CD4-positive, alpha-beta T cell treated with Interleukin-4 for 1 hour (primary cell): ENCODE measurements at places on chromosomes 6 and 20.

DNA sequence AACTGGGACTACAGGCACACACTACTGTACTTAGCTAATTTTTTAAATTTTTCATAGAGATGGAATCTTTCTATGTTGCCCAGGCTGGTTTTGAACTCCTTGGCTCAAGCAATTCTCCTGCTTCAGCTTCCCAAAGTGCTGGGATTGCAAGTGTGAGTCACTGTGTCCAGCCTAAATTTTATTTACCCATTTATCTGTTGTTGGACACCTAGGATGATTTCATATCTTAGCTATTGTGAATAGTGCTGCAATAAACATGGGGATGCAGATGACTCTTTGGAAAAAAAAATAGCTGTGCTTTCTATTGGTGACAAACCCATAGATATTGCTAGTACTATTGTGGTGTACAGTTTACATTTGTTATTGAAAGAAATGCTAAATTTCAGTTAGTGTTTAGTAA lies 19.6 kb upstream of the SYNCRIP start:
- no peak for DNase-seq

DNA sequence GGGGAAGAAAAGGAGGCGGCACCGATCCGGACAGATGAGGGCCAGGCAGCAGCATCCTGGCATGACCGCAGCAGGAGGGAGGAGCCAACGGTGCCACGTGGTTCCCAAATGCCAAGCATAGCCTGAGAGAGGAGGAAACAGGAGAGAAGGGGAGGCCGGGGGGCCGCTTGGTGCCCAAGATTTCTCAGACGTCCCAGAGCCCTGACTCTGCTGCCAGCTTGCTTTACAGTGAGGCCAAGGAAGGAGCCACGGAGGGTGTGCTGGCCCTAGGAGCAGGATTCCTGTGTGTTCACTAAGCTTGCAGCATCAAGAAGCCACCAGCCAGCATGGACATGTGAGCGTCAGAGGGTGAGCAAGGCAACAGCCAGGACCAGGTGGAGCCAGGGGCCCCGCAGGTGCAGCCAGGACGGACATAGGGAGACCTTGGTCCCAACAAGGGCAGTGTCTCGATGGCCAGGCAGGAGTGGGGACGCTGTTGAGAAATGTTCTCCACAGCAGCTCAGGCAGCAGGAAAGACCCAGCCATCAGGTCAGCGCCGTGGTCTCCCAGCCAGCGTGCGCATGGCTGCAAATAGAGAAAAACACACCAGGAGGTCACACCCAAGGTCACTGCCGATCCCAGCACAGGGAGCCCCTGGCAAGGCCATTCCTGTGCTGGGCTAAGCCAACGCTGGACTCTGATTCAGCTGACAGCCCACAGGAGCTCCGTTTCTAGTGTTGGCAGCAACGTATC lies 143.7 kb downstream of the DLL1 start:
- DNase-seq = no peak

DNA sequence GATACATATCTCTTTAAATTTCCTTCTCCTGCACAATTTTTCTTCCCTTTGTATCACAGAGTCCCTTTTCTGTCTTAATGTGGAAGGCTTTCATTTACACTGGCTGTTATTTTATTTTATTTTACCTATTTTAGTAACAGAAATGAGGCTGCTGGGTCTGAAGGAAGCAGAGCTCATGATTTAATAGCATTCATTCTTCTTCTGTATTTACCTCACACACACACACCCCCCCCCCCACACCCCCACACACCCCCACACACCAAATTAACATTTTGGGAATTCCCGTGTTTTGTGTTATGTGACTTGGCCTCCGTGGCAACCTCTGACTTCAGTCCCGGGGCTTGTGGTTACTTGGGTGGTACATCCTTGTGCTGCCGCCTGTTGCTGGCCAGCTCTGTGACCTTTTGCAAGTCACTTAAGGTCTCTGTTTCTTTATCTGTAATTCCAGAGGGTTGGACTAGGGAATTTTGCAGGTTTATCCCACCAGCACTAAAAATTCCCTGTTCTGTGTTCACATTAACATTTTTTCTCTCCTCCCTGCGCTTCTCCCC lies 108.8 kb downstream of the TIAM2 start:
- peak; percentile 23 for DNase-seq

DNA sequence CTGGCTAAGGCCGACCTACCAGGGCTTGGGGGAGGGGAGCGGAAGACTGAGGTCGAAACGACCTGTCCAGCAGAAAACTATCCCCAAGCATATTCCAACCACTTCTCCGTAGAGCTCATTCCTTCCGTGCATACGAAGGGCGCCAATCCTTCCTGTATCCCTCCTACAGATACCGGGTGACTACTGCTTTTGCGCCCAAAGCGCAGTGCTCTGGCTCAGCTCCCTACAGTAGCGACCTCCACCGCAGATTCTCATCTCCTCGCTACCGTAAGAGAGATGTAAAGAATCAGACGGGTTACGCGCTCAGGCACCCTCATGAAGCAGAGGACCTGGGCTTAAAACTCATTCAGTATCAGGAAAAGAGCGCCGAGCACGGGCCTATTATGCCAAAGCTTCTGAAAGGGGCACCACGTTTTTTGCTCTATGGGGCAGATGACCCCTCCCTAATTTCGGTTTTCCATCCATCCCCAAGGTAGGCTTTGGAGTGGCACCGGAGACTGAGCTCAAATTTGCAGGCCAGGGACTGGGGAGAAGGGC lies 563 bp upstream of the NNAT start:
- no peak for DNase-seq

- DNase-seq = no peak
Measured at GRCh38 chr6:2134554-2134953, 110.9 kb downstream of the GMDS start.

DNA sequence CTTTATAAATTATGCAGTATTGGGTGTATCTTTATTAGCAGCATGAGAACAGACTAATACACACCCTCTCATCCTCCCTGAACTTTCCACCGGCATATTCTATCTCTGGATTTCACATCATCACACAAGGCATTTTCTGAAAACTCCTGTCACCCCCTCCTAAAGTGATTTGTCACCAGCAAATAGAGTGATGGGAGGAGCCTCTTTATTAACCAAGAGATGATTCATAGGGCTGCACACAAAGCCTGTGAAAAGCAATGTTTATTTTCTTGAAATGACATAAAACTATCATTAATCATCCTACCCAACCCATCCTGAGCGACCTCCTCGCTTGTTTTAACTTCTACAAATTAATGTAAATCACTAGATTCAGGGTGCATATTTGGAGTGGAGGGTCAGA lies 394.7 kb upstream of the SULF2 start:
- DNase-seq = no peak

GRCh38 chr6:142732790-142733189 lies 212.2 kb downstream of the HIVEP2 start:
- DNase-seq = no peak
